ENCODE measurements at places on chromosomes 7 and 10.

DNA sequence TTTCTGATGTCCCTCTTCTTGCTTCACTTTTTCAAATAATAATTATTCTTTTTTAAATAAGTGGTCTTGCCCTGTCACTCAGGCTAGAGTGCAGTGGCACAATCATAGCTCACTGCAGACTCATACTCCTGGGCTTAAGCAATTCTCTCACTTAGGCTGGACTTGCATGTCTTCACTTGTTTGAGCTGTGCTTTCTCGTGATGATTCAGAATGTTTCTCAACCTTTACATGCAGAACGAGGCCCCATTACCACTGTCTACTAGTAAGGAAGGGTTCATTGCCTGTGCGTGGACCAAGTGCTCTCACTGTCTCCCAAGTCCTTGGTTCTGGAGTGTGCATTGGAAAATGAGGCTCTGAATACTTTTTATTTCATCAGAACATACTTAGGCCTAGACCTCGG, 468.6 kb upstream of the COBL start:
- DNase-seq, result no peak

DNA sequence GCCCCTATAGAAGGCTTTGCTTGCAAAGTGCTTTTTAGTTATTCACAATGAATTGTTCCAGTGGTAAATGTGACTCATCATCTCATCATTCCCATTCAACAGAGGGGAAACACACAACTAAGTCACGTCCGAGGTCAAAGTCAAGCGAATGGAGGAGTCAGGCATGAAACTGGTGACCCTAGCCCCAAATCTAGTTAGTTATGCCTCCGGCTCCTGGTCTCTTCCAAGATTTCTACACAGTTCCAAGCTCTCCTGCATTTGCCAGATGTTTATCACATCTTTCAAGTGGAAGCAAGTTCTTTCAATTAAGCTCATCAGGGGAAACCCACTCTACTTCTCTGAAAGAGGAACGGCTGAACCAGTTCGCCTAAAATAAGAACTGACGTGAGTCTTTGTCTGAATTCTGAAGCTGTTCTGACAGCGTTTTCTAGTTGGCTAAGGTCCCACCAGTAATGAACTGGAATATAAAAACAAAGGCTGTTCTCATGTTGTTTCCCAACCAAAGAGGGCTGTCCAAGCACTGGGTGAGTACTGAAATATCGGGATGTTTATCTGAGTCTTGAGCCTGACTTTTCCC, 140.9 kb upstream of the NRBF2 start:
- no peak for DNase-seq

DNA sequence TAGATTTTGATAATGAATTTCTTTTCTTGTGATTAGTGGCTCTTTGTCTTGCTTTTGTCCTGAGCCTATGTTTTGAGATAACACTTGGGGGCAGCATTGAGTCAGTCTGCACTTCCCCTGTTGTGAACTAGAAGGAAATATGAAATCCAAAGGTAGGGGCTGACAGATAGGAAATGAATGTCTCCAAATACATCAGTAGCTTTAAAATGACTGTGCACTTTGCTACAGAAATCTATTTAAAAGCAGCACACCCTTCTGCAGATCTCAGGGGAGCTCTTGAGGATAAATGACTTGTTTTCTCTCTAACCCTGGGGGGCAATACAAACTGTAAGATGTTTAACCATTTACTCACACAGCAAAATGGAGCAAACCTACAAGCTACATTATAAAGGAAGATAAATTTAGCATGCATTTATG, 176.0 kb upstream of the MYO3A start:
- no peak for DNase-seq

DNA sequence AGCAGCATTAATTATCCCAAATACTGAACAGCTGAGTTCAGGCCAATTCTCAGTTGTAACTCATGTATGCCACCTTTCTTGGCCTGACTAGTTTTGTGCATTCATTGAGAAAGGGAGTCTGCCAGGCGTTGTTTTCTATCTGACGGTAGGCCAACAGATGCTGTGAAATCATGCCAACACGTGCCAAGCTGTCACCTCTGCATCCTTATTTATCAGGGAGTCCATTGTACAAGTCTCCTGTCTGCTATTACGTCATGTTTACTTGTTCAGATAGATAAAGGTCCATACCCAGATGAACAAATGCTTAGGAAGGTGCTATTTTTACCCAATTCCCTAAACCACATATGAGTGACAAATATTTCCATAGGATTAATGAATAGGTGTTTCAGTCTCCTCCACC, 127.2 kb upstream of the CDK6 start:
- no peak for DNase-seq

- DNase-seq, result no peak
Measured at GRCh38 chr7:55144333-55145317, 125.8 kb downstream of the EGFR start.

GRCh38 chr10:86258941-86259340, 107.7 kb downstream of the GRID1 start:
- no peak for DNase-seq

GRCh38 chr7:94507462-94507861, 2.1 kb upstream of the CASD1 start:
- no peak for DNase-seq

- no peak for DNase-seq
Measured at GRCh38 chr10:89590326-89590725, 54.7 kb downstream of the PANK1 start.

DNA sequence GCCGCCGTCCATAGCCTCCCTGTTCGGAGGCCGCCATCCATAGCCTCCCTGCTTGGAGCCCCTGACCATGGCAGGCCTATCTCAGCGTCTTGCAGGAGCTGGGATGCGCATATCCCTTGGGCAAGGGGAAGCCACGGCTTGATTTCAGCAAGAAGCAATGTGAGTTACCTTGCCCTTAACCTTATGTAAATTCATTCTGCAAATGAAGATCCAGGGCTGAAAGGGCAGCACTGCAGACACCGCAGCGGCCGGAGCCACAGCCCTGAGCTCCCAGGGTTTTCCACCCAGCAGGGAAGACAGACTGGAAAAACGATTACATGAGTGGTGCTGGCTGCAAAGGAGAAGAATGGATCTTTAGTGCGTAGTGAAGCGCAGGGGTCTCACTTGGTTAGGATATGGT, 95.8 kb downstream of the SEC61G start:
- no peak for DNase-seq

GRCh38 chr10:130067893-130068292, 42.7 kb downstream of the C10orf143 start:
- DNase-seq, result no peak

- DNase-seq, result no peak
Measured at GRCh38 chr7:67589183-67589582, 592.5 kb downstream of the TYW1 start.

DNA sequence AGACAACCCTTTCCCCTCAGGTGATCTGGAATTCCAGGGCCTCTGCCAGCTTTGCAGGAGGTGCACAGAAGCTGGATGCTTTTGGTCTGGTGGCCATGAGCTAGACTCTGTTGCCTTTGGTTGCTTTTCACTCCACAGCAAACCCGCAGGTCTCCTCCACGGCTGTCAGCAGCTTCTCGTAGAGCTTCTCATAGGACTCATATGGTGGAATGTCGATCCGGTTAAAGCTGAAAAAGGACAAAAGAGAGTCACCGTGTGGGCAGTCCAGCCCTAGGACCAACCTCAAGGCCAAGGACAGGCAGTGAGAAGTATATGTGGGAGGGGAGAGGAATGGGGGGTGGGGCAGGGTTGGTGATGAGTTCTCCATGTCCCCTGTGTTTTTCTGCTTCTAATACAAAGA, 113.5 kb downstream of the SMURF1 start:
- DNase-seq, result no peak

- DNase-seq, result no peak
Measured at GRCh38 chr7:77242068-77242467, 42.4 kb upstream of the FGL2 start.

- no peak for DNase-seq
Measured at GRCh38 chr10:99521765-99522469, 10.8 kb upstream of the NKX2-3 start.

DNA sequence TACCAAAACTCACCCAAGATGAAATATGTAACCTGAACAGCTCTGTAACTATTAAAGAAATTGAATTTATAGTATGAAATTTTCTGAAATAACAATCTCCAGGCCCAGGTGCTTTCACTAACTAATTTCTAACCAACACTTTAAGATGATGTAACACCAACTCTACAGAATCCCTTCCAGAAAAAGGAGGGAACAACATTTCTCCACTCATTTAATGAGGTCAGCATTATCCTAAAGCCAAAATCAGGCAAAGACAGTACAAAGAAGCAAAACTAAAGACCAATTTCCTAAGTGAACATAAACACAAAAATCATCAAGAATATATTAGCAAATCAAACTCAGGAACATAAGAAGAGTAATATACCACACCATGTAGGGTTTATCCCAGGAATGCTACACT, 65.5 kb downstream of the KMT2C start:
- DNase-seq, result no peak

DNA sequence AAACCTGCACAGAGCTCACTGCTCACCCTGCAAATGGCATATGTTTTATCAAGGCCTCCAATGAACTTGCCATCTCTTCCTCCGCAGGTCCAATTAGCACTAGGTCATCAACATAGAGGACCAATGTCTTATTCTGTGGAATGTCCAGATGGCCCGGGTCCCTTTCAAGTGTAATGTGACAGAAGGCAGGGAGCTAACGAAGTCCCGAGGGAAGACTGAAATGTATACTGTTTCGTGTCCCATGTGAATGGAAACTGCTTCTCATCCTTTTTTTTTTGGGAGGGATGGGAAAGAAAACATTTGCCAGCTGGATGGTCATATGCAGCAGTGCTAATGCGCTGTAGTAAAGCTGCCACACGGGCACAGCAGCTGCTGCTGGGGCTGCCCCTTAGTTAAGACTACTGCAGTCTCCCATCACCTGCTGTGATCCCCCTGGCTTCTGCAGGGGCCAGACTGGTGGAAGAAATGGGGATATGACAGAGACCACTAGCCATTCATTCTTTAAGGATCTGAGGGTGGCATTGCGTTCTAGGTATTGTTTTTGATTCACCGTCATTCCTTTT, 61.7 kb upstream of the CCNY start:
- DNase-seq, result no peak

DNA sequence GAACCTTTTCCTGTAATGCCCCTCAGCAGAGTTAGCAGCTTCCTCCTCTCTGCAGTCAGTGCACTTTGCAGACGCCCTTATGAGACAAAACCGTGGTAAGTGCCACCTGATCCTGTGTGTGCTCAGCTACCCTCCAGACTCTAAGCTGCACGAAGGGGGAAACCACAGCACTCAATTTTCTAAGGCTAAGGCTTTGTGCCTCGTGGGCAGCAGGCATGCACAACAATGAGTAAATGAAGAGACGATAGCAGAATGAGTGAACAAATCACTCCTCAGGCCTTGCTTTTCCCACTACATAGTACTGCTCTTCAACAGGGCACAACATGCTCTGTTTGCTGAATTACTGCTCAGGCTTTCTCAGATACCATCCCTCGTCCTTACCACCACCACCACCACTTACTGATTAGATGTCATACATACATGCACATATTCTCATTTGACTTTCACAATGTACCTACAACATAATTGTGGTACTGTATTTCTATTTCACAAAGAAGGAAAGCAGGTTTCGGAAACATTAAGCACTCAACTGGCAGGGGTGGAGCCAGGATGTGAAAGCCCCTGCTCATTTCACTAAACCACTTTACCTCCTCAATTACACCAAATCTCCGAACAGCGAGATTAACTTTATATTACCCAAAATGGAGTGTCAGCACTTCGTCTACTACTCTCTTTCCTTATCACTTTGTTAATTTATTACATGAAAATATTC, 85.4 kb downstream of the ICA1 start:
- peak; percentile 37 for DNase-seq

DNA sequence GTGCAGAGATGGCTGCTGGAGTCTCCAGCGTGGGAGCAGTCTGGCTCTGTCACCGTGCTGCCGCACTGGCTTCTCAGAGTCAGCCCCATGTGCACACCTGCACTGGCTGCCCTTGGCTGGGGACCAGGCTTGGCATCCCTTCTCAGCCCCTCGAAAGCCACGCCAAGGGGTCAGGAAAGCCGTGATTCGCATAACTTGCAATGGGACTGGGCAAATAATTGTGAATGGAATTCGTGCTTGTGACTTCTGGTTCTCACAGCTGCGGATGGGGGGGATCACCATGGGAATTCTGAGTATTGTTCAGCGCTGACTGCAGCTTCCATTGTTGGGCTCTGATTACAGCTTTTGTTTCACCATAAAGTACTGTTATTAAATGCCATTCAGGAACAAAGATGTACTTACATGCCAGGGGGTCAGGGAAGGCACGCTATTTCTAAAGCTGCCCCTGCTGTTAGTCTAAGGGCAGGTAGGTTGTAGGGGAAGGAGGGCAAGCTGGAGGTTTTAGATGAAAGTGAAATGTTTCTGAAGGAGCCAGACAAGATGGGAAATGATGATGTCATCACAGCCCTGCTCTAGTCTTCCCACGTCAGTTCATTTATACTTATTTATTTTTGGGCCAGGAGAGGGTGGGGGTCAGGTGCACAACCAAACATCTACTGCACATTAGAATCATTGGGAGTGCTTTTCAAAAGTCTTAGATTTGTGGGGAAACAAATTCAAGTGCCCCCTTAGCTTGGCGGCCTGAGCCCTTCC, 5.8 kb upstream of the PLEKHA1 start:
- DNase-seq, result no peak

- DNase-seq, result no peak
Measured at GRCh38 chr7:96430356-96430755, 108.5 kb upstream of the SLC25A13 start.

GRCh38 chr7:77651575-77652162, 44.6 kb upstream of the RSBN1L start:
- no peak for DNase-seq

- DNase-seq, result no peak
Measured at GRCh38 chr7:151896086-151896485, 19.2 kb upstream of the PRKAG2 start.

All from activated CD4-positive, alpha-beta T cell treated with anti-CD3 and anti-CD28 coated beads for 1 hour (primary cell).